Stimulated activated CD4-positive, alpha-beta T cell treated with anti-CD3 and anti-CD28 coated beads, Interleukin-4, amount 100 ng/mL, for 4 hours (primary cell): ENCODE measurements at places on chromosomes 7 and 10.

DNA sequence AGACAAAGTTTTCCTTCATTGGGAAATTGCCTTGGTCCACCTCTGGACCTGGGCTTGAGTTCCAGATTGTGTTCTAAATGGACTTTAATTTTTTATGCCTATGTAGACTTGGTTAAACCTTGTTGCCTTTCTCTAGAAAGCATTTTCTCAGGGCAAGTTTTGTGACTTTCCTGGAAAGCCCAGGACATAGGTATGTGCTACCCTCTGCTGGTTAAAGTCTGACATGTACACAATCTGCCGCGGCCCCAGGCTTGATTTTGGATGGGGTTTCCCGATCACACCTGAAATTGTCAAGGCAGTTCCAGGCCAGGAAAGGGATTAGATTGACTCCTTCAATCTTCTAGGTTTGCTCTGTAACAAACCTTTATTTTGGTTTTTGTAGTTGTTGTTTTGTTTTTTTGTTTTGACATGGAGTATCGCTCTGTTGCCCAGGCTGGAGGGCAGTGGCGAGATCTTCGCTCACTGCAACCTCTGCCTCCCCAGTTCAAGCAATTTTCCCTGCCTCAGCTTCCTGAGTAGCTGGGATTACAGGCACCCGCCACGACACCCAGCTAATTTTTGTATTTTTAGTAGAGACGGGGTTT is 14.1 kb upstream of the AKR1B10 start:
- peak; percentile 15 for DNase-seq

DNA sequence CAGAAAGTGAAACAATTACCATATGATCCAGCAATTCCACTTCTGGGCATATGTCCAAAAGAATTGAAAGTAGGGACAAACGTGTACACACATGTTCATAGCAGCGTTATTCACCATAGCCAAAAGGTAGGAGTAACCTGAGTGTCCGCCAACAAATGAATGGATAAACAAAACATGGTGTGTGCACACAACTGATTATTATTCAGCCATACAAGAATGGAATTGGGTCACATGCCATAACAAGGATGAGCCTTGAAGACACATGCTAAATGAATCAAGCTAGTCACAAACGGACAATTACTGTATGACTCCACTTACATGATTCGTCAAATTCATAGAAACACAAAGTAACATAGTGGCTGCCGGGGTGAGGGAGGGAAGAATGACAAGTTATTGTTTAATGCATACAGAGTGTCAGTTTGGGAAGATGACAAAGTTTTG is 4.1 kb upstream of the OIT3 start:
- no peak for DNase-seq

GRCh38 chr7:92436612-92437445 is 10.5 kb upstream of the GATAD1 start:
- no peak for DNase-seq

DNA sequence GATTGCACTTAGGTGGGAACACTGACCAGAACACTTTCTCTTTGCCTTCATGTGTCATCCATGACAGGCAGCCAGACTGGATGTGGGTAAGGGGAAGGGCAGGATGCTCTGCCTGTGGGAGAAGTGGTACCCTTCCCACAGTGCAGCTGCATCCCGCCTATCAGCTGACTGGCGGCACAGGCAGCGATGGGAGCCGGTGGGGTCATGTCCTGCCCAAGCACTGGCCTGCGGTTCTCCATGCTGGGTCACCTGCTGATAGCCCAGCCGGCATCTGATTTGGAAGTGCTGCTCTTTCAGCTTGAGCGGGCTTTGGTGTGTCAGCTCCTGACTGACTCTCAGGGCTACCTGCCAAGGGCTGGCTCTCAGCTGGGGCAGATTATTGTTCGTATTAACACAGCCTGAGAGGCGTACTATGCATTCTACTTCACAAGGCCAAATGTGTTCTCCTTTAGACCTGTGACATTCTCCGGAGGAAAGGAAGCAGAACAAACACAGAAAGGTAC is 105.2 kb upstream of the PDLIM1 start:
- no peak for DNase-seq

GRCh38 chr7:40059057-40059456 is 75.4 kb downstream of the MPLKIP start:
- no peak for DNase-seq

DNA sequence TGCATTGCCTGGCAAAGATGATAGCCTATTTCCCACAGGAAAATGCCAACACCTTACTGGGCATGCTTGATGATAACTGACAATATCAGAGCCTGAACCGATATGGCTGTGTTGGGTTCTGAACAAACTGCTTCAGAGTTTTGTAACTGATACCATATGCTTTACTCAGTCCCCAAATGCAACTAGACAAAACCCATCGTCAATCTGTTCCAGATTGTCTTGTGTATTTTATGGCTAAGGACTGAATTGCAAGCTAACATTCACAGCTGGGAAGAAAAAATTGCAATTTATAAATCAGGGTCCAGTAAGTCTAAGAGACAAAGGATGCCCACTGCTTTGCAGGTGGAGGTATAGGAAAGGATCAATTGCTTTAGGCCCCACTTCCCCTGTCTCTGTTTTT is 116.8 kb upstream of the WNT16 start:
- no peak for DNase-seq
